ENCODE measurements at places on chromosomes 1 and 21.

DNA sequence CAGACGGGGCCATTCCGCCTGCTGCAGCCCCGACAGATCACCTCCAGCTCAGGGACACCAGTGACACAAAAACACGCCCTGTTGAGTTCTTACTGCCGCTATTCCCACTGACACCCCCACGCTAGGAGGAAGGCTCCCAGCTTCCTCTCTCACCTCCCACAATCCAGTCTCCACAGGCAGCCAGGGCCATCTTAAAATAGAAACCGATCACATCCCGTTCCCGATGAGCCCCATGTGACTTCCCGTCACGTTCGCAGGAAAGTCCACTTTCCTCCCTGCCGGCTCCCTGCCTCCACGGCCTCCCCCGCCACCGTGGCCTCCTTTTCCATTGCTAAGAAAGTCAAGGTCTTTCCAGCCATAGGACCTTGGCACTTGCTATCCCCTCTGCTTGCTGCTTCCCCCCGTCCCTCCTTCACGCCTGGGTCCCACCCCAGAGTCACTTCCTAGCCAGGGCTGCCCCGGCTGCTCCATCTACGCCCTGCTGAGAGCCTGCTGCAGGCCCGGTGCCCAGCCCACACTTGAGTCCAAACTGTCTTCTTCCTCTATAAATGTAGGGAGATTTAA, 24.0 kb upstream of the DDOST start:
- no peak for DNase-seq

GRCh38 chr1:59328353-59328752, 31.5 kb downstream of the FGGY start:
- DNase-seq: no peak

GRCh38 chr21:45516671-45517151, 25.5 kb downstream of the SLC19A1 start:
- no peak for DNase-seq

DNA sequence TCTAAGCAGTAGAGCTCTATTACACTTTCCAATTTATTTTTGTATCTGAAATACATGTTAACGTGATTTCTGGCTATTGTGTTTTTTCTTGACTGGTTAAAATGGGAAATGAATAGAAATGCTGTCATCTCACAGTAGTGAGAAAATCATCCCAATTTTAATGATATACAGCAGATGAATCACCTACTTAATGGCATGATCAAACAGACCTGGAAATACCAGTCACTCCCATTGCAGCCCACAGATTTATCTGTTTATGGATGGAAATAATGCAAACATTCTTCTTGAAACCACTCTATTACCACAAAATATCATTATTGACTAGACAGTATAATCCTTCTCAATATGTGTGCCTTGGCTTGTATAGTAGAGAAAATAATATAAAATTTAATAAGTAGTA, 497.8 kb upstream of the ADAMTS5 start:
- DNase-seq: no peak

- DNase-seq: no peak
Measured at GRCh38 chr1:214067853-214068703, 80.3 kb downstream of the PROX1 start.

DNA sequence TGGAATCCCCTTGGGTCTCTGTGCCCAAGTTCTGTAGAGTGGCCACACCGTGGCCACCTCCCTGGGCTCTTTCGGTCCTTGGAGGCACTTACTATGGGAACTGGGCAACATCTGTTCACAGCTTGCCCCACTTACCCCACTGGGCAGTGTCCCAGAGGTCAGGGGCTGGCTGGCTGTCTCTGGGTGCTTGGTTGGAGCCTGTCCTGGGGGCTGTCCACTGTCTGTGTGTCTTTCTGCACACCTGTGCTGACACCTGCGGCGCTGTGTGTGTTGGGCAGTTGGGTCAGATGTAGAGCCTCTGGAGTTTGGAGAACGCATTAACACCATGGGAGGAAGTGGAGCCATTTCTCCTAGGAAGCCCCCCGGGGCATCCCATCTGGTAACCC, 1.3 kb upstream of the TMEM54 start:
- no peak for DNase-seq

DNA sequence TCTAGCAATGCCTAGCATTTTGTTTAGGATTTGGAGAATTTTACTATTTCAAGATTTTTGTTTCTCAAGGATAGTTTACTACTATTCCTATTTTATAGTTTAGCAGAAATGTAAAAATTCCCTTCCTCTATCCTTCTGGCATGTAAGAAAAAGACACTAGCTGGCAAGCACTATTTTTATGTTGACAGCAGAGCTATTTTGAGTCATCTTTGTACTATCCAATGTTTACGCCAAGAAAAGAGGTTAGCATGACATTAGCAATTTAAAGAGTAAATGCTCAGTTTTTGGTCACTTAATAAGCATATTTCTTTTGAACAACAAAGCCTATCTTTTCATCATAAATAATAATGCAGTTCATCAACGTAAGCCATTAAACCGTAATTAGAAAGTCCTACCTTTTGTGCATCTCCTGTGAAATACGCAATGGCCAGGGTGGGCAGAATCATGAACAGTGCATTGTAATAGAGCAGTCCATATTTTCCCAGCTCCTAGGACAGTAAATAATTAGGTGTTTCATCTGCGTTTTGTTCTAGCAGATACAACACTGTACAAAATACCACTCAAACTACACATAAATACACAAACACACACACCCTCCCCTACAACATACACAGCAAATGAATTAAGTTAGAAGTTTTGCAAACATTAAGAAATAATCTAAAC, 12.0 kb downstream of the SLC35D1 start:
- DNase-seq: no peak

GRCh38 chr1:115814685-115815398, 26.1 kb downstream of the NHLH2 start:
- DNase-seq: no peak

- no peak for DNase-seq
Measured at GRCh38 chr1:70504821-70505193, 93.7 kb downstream of the CTH start.

DNA sequence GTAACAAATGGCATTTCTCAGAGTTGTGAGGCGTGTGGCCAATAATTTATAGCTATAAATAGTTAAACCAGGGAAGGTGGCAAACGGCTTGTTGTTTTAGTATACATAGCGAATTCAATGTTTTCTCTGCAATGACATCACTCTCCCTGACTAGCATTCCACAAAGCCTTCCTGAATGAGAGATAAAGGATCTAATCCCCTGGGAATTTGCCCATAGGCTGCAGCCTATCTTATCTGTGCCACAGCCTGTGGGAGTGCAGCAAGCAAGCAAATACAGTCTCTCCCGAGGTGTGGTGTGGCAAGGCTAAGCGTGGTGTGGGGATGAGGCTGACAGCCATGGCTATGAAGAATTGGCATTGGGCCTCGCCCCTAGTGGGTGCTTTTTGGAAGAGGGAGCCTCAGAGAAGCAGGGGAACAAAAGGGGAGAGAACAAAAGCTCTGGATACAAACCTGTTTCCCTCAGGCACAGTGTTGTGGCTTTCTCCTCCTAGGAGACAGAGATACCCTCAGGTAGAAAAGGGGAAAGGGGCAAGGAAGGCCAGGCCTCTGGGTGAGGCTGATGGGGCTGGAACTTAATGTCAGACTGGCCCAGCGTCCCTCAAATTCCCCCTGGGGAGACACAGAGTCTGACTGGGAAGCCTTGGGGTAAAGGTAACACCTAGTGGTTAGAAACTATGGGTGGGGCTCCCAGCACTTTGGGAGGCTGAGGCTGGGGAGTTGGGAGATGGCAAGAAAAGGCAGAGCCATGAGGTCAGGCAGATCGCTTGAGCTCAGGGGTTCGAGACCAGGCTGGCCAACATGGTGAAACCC, 8.9 kb downstream of the TAGLN2 start:
- DNase-seq: no peak

- no peak for DNase-seq
Measured at GRCh38 chr1:5877683-5878530, 114.3 kb downstream of the NPHP4 start.

GRCh38 chr21:44413566-44414290, 41.6 kb upstream of the LRRC3 start:
- no peak for DNase-seq

- DNase-seq: no peak
Measured at GRCh38 chr1:232951180-232951579, 769 bp downstream of the NTPCR start.

DNA sequence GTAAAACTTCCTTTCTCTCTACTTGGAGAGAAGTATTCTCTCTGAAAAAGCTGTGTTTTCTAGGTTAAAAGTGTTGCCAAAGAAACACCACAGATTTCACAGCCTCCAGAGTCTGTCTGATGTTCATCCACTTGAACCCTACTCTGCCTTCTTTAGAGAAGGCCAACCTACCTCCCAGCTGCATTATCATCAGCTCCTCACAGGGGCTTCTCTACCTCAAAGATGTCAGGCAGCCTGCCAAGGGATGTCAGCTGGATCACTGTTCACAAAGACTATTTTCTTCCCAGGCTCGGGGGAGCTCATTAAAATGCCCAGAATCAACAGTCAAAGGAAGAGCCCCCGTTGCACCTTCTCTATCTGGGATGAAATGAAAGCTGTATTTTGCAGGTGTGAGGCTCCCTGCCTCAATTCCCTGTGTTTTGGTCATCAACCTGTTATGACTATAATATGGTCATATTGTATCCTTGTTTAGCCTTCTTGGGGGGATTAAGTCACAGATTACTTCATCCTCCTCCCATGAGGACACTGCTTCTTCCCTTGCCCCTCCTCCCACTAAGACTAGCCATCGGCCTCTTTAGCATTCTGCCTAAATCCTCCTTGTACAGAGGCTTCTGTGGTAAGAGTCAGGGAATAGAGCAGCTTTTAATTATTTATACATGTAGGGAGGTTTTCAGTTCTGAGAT, 25.7 kb downstream of the ANGPTL7 start:
- DNase-seq: no peak

GRCh38 chr1:214337511-214337910, 56.6 kb downstream of the SMYD2 start:
- DNase-seq: no peak

DNA sequence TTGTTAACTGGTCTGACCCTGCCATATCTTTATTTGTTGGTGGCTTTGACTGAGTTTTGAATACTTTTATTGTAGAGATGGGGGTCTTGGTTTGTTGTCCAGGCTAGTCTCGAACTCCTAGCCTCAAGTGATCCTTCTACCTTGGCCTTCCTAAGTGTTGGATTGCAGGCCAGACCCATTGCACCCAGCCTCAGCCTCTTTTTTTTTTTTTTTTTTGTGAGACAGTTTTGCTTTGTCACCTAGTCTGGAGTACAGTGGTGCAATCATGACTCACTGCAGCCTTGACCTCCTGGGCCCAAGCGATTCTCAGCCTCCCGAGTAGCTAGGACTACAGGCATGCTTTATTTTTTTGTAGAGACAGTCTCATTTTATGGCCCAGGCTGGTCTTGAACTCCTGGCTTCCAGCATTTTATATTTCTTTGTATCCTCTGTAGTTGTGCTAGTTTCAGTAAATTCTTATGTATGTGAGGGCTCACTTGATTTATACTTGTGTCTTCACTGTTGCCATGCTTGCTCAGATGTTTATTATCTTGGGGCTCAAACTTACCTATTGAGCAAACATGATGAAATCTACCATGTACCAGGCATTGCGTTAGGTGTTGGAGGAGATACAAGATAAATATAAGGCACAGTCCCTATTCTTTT, 24.1 kb downstream of the THRAP3 start:
- no peak for DNase-seq

- no peak for DNase-seq
Measured at GRCh38 chr21:14479241-14479786, 66.8 kb downstream of the SAMSN1 start.

DNA sequence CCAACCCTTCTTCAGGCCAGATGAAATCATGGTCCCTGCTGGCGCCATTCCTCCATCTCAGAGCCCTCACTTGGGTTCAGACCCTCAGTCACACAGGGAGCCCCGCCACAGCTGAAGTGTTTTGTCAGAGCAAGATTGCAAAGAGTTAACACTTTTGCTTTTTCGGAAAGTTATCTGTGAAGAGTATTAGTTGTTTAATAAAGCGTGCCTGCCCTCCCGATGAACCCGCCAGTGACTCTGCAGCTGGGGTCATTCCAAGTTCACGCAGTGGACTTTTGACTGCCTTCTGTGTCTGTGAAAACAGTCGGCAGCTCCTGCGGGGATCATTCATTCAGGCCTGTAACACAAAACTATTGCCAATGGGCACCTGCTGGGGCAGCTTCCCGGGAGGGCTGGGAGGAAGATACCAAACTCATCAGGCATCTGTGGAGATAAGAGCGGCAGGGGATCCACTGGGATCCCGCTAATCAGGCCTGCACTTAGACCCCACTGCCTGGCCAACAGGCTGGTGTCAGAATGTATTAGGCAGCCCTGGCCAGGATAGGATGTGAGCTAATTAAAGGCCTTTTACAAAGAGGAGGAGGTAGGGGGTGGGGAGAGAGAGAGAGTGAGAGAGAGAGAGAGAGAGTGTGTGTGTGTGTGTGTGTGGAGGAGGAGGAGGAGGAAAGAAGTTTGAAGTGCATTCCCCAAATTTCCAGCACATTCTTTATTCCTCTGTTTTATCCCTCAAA, 184.5 kb downstream of the DHRS3 start:
- no peak for DNase-seq

GRCh38 chr21:29377266-29377665, 78.5 kb downstream of the BACH1 start:
- DNase-seq: no peak

GRCh38 chr1:1598051-1598719, 1.8 kb downstream of the FNDC10 start:
- DNase-seq: no peak

GRCh38 chr21:37534431-37534830, 167.9 kb downstream of the DYRK1A start:
- no peak for DNase-seq

GRCh38 chr21:34997294-34997693, 51.8 kb downstream of the RUNX1 start:
- DNase-seq: no peak

- DNase-seq: no peak
Measured at GRCh38 chr1:81489372-81489934, 311.3 kb upstream of the ADGRL2 start.

GRCh38 chr1:233782937-233783586, 121.4 kb upstream of the SLC35F3 start:
- no peak for DNase-seq

GRCh38 chr1:147502760-147503159, 38.5 kb upstream of the BCL9 start:
- DNase-seq: no peak

GRCh38 chr1:147539122-147539575, 2.2 kb upstream of the BCL9 start:
- no peak for DNase-seq

DNA sequence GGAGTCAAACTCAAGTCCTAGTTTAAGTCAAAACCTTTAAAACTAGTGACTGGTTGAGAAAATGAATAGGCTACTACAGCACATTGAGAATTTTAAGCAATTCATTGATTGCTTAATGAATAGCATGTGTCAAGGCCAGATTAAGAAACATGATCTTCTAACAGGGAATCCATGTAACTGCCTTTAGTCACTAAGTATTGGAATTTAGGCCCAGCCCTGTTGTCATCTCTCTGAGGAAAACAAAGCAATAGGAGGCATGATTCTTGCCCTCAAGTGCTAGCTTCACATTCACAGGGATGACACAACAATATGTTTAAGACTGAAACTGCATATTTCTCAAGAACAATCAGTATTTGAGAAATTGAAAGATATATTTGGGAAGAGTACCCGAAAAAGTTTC, 70.0 kb upstream of the PTGS2 start:
- no peak for DNase-seq

GRCh38 chr1:224901087-224901810, 28.2 kb upstream of the DNAH14 start:
- no peak for DNase-seq
